ENCODE measurements at places on chromosomes 4 and X.
A peak's percentile ranks its signal among the peaks of the same experiment; 100 is the strongest.

DNA sequence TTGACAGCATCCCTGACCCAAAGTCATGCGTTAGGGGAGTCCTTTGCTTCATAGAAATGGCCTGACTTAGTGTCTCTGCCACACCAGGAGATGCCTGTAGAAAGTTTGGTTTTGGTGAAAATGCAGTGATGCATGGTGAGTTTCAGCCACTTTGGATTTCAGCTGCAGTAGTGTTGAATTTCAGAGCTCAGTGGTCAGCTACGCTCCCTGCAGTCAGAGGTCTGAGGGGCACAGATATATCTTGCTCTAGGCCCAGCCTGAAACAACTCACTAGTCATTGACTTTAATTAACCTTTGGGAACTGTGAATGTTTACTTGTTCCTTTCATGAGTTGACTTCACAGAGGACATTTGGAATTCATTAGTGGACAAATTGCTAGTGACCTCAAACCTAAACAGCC is 17.5 kb downstream of the RBMX2 start:
- no peak for DNase-seq

DNA sequence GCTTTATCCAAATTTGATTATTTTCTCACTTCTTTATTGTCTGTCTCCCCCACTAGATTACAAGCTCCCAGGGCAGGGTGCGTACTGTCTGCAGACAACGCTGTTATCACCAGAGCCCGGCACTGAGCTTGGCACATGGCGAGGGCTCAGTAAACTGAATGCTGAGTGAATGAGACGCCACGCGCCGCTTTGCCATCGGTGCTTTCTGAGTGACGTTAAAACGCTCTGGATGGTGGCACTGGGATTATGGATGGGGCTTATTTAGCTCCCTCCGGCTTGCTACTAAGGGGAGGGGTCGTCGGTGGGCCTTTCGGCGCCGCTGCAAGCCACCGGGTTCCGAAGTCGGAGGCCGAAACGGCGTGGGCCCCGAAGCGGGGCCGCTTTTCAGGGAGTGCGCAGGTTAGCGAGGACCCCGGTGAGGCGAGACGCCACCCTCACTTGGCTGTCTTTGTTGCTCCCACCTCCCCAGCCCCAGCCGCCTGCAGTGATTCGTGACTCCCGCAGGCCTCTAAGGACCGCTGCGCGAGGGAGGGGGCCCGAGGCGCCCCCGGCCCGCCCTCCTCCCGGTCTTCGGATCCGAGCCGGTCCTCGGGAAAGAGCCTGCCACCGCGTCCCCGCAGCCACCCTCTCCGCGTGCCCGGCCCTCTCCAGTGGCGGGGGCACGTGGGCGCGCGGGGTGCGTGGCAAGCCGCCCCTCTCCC is 569 bp upstream of the FHL1 start:
- peak; percentile 8 for DNase-seq

DNA sequence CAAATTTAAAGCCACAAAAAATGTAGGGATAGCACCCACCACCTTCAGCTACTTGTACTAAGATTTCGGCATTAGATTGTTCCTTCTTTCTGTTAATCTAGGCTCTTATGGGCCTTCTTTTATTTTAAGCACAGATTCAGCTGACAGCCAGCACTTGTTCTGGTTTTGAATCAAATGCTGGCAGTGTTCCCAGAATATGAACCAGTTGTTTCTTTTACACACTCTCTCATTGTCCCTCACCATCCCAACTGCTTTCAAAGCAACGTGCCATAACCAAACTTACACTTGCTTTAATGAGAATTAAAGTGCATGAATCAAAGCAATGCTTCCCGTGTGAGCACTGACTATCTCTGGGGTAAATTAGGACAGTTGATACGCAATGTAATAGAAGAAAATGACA is 744.5 kb upstream of the FAM241A start:
- DNase-seq = no peak

GRCh38 chr4:22969287-22969896 is 276.7 kb downstream of the GBA3 start:
- DNase-seq = no peak

GRCh38 chrX:41895826-41896225 is 27.5 kb downstream of the CASK start:
- no peak for DNase-seq

DNA sequence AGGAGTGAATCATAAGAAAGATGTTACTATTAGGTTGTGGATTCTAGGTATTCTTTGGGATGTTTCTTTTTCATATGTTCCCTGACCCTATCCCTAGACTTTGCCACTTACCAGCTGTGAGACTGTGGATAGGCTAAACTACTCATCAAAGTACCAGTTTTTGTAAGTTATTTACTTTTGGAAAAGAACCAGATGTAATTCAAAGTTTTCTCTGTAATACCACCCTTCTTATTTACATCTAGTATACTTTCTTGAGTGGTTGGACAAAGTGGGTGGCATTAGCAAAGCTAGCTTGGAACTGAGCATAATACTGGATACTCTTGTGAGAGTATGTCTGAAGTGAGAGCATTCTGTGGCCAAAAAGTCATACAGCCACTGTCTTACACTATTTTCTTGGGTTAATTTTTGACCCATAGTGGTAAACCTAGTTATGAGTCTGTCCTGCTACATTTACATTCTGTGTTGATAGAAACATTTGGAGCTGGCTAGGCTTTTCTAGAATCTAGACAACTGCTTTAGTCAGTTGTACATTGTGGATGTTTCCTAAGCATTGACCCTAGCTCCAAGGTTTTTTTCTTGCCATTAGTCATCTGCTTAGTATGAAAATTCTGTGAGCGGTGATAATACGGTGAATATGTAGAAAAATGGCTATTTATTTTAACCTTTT is 41.7 kb downstream of the KDM6A start:
- no peak for DNase-seq

DNA sequence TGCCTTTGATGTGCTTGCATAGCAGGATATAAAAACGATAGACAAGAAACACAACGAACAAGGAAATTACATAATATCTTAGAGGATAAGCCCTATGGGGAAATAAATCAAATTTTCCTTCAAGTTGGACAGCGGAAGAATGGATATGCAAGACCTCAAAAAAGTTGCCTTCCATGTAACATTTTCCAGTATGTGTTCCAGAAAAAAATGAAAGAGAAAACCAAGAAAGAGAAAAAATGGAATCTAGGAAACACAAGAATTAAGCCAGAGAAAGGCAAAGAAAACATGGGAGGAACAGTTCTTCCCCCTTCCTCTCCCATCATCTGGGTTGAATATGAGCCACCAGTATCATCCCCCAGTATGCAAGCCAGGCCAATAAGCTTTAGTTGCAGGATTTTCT is 34.6 kb upstream of the MID1 start:
- no peak for DNase-seq

GRCh38 chrX:115972717-115973116 is 197.8 kb upstream of the AGTR2 start:
- no peak for DNase-seq

GRCh38 chr4:174757736-174758135 is 71.3 kb downstream of the GLRA3 start:
- no peak for DNase-seq

GRCh38 chrX:2857566-2857965 is 28.8 kb downstream of the GYG2 start:
- DNase-seq = no peak

- DNase-seq = no peak
Observed at GRCh38 chr4:168677063-168677462, 180.2 kb downstream of the PALLD start.

DNA sequence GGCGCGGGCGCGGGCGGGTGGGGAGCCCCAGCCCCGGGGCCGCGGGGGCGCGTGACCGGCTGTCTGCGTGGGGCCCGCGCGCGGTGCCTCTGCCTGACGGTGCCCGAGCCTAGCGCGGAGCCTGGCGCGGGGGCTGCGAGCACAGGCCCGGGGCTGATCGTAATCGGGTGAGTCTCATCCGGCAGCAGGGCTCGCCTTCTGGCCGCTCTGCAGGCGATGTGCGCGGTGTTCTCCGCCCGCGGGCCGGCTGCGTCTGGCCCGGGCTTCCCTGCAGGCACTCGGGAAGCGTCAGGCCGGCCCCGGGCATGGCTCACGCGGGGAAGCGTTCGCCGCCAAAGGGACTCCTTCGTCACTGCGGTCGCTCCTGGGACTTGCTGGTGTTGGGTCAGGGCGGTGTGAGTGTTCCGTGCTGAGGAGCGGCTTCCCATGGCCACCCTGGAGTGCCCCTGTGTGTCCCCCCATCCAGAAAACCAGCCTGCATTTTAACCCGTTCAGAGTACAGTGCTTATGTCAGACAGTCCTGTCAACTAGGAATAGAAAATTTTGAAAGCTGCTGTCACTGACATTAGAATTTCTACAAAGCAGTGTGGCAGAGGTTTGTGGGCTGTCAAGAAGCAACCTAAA is 40.6 kb downstream of the FAM149A start:
- DNase-seq = no peak

GRCh38 chrX:24002167-24002566 is 24.8 kb downstream of the KLHL15 start:
- DNase-seq = no peak

DNA sequence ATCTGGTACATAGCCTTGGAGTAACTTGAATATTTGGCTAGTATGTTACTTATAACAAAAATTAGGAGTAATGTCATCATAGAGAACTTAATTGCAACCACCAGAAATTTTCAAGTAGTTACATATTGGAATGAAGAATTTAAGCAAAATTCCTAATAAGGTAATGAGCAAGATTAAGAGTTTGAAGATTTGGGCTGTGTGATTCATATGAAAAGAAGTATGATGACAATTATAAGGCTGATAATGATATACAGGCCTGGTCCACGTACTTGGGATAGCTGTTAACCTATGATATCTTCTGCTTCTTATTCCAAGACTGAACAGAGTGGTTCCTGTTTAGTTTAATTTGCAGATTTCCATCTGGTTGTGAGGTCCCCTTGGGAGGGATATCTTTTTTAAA is 463.9 kb downstream of the RAPGEF2 start:
- no peak for DNase-seq

DNA sequence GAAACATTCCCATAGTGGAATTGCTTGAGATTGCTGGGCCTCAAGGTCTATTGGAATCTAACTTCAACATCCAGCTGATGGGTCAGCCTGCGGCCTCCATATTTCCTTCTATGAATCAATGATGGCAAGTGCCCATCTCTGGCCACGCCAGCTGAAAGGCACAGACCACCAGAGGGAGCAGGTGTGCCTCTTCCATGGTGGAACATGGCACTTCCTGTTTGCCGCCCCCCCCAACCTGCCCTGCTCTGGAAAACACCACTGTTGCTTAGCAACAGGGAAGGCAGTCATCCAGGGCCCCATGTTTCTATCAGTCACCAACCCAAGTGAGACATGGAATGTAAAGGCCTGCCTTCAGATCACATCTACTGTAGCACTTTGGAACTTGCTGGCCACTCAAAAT is 11.6 kb downstream of the PAGE4 start:
- DNase-seq = no peak

- no peak for DNase-seq
Observed at GRCh38 chr4:41297832-41298231, 41.1 kb downstream of the UCHL1 start.

DNA sequence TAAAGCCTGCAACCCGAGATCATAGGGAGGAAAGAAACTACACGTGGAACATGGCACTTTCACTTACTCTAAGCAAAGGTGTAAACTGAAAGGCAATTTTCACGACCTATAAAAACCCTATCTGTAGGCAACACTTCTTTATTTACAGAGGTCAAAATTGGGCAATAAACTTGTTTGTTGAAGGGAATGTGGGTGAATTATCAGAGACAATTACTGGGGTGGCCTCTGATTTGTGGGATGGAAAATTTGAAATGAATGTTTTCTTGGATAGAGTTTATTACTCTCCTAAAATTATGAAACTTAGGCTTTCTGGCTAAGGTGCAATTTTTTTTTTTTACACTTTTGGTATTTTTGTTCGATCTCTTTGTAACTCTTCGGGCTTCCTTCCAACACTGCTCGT is 734.1 kb upstream of the TENM3 start:
- no peak for DNase-seq

GRCh38 chr4:85445050-85445639 is 29.8 kb upstream of the ARHGAP24 start:
- DNase-seq = no peak

GRCh38 chr4:148053298-148054003 is 321.6 kb downstream of the ARHGAP10 start:
- no peak for DNase-seq

DNA sequence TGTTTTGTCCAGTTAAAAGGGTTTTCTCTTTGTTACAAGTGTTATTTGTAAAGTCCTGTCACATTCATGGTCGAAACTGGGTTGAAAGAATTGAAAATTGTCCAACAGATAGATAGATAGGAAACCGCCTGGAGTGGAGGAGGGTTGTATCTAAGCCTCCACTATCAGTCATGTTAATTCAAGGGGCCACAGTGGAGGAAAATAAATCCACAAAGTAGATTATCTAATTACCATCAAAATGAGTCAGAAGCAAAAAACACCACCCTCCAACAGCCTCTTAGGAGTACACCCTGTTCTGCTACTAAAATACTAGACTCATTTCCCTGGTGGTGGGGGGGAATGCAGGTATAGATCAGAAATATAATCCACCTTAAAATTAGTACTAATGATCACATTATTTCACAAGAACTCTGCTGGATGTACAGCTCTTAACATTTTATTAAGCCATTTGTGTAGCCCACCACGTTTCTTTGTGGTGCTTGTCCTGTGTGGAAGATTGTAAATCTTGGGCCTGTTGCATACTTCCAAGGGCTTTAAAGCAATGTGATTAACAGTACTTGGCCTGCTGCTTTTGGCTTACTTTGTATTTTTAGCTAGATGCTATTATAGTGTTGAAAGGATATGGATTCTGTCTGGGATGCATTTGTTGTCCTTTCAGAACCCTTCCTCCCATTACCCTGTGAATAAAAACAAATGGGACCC is 26.8 kb downstream of the RBBP7 start:
- no peak for DNase-seq

GRCh38 chr4:169175035-169175434 is 95.7 kb downstream of the SH3RF1 start:
- no peak for DNase-seq
